ENCODE measurements at places on chromosomes 12 and 14.

- no peak for DNase-seq
These were observed 362.8 kb upstream of the TMTC1 start for GRCh38 chr12:30146561-30146960.

DNA sequence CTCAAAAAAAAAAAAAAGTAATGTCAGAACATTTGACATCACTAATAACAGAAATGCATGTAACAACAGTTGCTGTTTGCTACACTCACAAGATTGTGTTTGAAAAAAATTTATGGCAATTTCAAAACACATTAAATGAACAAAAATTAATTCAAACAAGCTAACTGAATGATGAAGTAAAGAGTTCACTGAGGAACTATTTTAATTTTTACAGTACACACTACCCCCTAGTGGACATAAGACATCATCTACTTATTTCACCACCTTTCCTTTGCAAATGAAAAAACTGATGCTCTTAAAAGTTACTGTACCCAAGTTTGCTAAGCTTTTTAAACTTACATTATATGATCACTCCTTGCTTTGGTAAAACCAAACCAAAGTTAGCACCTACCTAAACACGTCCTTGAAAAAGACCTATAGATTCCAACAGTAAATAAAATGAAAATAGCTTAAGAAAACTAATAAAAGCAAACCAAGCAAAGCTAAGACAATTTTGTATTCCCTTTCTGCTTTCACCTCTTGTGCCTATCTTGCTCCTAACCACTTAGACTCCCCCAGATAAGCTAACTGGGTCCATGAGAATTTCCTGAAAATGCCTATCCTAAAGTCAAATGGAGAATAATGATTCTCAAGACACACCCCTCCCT is 22.2 kb downstream of the UBE2N start:
- no peak for DNase-seq

- DNase-seq = no peak
These were observed 43.2 kb upstream of the EML1 start for GRCh38 chr14:99749763-99750715.

- DNase-seq = no peak
These were observed 21.4 kb upstream of the DRAM1 start for GRCh38 chr12:101855976-101856375.

- no peak for DNase-seq
These were observed 283.1 kb upstream of the FOXG1 start for GRCh38 chr14:28483506-28483905.

DNA sequence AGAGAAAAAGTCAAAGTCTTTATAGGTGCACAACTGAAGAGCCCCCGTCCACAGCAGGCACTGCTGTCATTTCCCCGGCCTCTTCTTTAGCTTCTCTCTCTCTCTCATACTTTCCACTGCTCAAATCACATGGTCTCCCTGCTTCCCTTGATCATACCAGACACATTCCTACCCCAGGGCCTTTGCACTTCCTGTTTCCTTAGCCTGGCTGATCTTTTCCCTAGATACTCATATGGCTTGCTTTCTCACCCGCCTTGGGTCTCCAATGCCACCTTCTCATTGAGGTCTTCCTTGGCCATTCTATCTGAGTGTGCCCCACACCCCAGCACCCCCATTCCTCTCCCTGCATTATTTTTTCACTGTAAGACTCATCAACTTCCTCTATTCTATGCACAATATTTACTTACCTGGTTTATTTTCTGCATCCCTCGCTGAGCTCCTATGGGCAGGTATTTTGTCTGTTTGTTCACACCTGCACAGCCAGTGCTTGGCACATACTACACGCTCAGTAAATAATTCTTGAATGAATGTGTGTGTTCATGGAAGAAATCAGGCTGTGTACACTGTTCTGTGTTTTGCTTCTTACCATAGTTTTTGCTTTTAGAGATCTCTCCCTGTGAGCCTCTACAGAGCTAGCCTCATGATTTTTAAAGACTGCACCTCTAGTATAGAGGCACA is 31.9 kb downstream of the SERPINA1 start:
- no peak for DNase-seq

GRCh38 chr12:112439769-112440168 is 21.0 kb downstream of the PTPN11 start:
- no peak for DNase-seq

DNA sequence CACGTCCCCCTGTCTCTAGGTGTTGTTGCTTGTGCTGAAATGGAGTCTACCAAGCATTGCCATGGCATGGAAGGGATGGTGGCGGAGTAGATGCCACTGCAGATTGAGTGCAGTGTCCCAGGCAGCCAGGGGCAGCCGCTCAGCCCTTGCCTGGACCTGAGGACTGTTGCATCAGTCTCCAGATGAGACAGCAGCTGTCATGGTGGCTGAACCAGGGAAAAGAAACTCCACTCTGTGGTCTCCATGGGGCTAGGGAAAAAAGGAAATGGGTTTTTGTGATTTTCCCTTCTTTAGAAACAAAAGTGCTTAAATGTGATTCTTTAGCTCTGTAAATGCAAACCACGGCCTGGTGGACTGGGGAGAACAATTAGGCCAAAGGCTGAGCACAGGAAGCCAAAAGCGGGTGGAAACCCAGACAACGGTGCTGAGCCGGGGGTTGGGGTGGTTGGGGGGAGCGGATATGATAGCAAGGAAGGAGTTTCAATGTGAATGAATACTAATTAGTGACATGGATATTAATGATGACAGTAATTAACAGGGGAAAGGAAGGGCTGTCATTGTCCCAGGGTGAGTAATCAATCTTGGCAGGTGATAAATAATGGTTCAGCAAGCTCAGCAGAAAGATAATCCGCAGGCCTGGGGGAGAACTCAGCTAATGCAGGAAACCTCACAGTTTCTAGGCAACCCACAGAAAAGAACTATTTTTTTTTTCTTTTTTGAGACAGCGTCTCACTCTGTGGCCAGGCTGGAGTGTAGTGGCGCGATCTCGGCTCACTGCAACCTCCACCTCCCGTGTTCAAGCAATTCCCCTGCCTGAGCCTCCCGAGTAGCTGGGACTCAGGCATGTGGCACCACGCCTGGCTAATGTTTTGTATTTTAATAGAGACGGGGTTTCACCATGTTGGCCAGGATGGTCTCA is 442.6 kb downstream of the DPF3 start:
- DNase-seq = peak; percentile 43

- DNase-seq = no peak
These were observed 25.0 kb upstream of the COCH start for GRCh38 chr14:30849354-30849753.

GRCh38 chr12:132343294-132344004 is 14.1 kb upstream of the GALNT9 start:
- no peak for DNase-seq

DNA sequence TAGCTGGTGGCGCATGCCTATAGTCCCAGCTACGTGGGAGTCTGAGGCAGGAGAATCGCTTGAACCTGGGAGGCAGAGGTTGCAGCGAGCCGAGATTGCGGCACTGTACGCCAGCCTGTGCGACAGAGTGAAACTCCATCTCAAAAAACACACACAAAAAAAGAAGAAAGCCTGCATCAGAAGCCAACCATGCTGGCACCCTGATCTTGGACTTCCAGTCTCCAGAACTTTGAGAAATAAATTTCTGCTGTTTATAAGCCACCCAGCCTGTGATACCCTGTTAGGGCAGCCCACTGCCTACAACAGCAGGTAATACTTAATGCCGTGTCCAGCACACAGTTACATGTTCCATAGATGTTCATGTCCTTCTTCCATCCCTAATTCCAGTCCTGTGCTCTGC is 62.7 kb downstream of the NDUFA12 start:
- no peak for DNase-seq

GRCh38 chr14:95261616-95262510 is 57.8 kb downstream of the CLMN start:
- DNase-seq = no peak

DNA sequence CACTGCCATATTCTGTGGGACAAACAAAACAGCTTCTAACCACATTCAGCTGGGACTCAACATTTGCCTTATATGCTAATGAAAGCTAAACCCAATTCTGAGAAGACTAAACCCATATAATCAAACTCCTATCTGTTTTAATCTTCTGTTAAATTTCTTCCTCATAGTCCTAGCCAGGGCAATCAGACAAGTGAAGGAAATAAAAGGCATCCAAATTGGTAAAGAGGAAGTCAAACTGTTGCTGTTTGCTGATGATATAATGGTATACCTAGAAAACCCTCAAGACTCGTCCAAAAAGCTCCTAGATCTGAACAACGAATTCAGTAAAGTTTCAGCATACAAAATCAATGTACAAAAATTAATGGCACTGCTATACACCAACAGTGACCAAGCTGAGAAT is 157.1 kb downstream of the PHLDA1 start:
- no peak for DNase-seq

DNA sequence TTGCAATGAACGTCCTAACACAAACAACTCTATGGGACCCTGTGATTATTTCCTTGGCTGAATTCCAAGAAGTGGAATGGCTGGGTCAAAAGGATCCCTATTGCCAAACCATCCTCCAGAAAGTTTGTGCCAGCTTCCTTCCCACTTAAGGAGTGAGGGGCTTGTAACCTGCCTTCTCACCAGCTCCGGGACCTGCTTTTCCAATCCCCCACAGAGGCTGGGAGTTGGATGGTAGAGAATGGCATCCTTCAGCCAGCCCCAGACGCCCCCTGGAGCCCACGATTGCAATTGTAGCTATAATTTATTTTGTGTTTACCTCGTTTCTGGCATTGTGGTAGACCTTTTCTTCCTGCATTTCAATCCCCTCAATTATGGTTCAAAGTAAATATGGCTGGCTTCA is 9.7 kb upstream of the ZDHHC22 start:
- DNase-seq = no peak

DNA sequence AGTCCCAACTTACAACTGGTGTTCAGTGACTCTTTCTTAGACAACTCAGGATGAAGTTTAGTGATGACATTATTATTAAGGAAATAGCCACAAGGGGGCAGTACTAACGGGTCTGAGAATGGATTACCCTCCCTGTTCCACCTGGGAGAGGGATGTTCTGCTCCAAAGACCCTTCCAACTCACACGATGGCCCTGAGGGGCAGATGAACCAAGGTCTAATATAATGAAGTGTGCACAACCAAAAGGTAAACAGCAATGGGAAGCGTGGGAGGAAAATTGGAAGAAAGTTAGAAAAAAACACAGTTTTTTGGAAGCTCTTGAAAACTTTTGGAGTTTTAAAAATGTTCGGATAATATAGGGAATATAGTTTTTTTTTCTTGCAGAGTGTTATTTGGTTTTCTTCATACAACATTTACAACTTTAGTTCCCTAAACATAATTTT is 24.0 kb downstream of the FGF6 start:
- no peak for DNase-seq

DNA sequence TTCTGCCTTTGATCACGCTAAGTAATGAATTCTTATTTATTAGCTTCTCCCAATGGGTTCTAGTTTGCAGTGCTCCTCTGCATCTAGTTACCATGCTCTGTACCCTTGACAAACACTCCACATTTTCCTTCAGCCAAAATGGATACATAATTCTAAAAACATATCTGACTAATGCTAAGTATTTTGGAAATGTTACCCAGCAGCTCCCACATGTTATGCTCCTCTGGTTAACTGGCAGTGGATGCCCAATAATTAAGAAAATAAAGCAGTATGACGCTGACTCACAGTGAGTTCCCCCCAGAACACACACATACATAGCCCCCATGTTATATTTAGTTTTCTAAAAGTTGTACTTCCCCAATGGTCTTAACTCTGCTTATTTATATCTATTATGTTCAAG is 74.6 kb downstream of the STXBP6 start:
- DNase-seq = no peak

DNA sequence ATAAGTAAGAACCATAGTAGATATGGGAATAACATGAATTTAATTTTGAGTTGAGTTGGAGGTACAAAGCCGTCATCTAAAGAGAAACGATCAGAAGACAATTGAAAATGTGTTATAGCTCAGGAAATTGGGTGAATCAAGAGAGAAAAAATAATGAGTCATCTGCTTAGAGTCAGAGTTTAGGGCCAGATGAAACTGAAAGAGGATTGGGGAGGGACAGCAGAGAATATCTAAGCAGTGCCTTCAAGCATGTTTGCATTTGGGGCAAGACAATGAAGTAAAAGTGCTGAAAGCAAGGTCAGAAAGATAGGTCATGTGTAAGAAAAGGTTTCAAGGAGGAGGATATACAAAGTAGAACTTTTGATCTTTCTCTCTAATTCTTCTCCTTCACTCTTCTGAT is 49.4 kb downstream of the SLC15A5 start:
- no peak for DNase-seq
